ENCODE measurements at places on chromosomes 5 and 9. TPM values are rescaled to one million over a fixed set of nuclear protein-coding genes. Genes with fewer than 3 reads are reported as not detected.

The SPAG8 gene
- 0.37 TPM for total RNA-seq

DNA sequence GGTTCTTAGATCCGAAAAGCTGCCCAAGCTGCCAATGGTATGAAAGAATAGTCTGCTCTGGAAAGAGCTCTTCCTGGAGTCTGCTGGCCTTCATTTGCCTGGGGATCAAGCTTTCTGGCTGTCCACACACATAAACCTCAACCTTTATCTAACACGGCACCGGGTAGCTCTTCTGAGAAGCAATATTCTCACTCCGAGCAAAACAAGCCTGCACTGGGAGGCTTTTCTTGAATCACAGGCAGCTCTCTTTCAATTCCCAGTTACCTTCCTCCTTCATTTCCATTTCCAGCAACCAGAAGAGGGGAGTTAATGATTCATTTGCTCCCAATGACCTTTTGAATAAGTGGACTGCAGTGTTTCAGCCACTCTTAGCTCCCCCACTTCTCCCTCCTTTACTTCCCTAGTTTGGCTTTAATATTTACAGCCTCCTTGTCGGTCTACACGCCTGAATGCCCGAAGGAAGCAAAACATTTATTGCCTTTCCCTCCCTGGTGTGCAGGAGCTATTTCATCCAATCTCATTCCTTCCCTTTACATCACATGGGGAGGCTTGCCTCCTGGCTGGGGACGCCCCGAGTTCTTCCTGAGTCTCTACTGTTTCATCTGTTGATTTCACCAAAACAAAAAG is 187.1 kb downstream of the ARHGEF28 start:
- H3K4me3 ChIP-seq: peak overlapping the region; percentile 85
- H3K27ac ChIP-seq: peak overlapping the region; percentile 91
- no peaks in the 10 kb centered on the region for H3K36me3 ChIP-seq
- no peaks in the 10 kb centered on the region for H3K27me3 ChIP-seq

The GRXCR2 gene
- not detected for total RNA-seq

DNA sequence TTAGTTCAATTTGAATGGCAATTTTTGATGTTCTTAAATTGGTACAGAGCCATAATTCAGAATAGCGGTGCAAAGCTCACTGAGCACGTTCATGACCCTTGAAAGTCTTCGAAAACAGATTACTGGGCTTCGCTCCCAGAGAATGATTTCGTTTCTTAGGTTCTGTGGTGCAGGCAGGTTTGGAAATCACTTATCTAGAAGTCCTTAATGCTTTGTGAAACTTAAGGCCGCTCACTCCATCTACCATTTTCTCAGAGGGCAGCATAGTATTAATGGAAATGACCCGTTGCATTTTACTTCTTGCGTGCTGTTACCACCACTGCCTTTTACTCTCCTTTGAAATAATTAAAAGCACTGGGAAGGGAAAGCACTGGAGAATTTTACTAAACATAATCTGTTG is 2.9 kb upstream of the MAT2B start:
- H3K36me3 ChIP-seq: peaks cover 27% of the 10 kb centered on the region
- H3K27me3 ChIP-seq: no peaks in the 10 kb centered on the region
- DNase-seq: no peak

DNA sequence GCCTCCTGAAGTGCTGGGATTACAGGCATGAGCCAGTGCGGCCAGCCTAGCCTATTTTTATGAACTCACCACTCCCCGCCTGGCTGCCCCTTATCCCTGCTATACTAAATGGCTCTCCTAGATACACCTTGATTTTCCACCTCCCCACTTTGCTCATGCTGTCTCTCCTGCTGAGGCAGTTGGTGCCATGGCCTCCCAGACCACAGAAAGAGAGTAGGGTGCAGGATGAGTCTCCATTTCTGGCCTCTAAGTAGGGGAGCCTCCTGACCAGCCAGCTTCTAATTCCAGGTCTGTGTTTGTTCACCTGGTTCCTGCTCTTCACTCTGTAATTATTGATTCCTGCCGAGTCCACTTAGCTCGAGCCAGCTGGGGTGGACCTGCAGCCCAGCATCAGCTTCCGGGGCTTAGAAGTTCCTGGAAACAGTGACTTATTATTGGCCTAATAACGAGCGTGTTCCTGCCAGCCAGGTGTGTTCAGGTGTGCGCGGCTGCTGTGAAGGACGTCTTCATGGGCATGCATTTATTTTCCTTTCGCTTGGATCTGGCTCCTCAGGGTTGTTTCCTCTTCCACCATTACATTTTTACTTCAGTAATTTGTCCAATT is 34.0 kb downstream of the ZNF618 start:
- no peak overlapping the region for H3K4me3 ChIP-seq
- no peaks in the 10 kb centered on the region for H3K27me3 ChIP-seq
- H3K36me3 ChIP-seq: no peaks in the 10 kb centered on the region
- peaks cover 19% of the 10 kb centered on the region for H3K4me1 ChIP-seq

- peaks cover 16% of the 10 kb centered on the region for H3K27me3 ChIP-seq
- no peaks in the 10 kb centered on the region for H3K36me3 ChIP-seq
- no peaks in the 10 kb centered on the region for H3K4me1 ChIP-seq
- DNase-seq: no peak
- H3K4me3 ChIP-seq: no peak overlapping the region
These were observed 47.8 kb downstream of the PRLR start for GRCh38 chr5:35182486-35182885.

The IFNB1 gene
- not detected for total RNA-seq

DNA sequence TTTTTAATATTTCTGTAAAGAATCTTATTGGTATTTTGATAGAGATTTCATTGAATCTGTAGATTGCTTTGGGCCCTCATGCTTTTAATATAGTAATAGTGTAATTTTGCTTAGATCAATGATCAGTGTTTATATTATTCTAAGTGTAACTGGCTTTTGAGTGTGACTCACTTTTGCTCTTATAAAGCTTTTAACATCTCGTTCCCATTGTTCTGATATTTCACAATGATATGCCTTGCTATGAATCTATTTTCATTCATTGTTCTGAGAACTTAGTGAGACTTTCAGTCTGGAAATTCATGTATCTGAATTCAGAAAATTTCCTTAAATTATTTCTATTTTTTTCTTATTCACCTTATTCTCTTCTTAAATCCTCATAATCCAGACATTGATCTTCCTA is 13.5 kb upstream of the MAMDC2 start:
- DNase-seq: peak; percentile 62
- H3K27me3 ChIP-seq: no peaks in the 10 kb centered on the region
- H3K4me1 ChIP-seq: peaks cover 26% of the 10 kb centered on the region
- no peak overlapping the region for H3K4me3 ChIP-seq
- no peaks in the 10 kb centered on the region for H3K36me3 ChIP-seq

DNA sequence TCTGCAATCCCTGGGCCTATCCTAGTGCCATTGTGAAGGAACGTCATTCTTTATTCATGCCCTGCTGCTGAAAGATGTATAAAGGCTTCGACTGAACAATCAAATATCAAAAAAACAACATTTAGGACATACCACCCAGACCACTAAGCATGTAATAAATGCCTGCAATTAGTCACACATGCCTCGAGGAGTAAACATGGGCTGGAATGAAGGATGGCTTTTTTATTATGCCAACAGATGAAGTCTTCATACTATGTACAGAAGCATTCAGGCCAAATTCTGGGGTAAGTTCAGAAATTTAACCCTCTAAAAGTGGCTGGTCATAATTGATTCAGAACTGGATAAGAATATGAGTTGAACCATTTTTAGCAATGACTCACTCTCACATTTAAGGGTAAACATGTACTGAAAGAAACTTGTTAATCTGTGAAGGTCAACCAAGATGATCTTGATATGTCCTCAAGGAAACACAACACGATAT is 38.1 kb downstream of the FAM240B start:
- H3K4me3 ChIP-seq: no peak overlapping the region
- H3K4me1 ChIP-seq: peaks cover 23% of the 10 kb centered on the region
- H3K36me3 ChIP-seq: no peaks in the 10 kb centered on the region
- peak overlapping the region; percentile 81 for H3K27ac ChIP-seq

DNA sequence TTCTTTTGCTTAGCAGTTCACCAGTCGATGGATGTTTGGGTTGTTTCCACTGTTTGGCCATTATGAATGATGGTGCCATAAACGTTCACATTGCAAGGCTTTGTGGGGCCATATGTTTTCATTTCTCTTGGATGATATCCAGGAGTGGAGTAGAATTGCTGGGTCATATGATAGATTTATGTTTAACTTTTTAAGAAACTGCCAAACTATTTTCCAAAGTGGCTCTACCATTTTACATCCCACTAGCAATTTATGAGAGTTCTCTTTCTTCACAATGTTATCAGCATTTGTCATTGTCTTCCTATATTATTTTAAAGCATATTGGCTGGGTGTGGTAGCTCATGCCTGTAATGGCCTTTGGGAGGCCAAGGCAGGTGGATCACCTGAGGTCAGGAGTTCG is 5.2 kb downstream of the GPR107 start:
- H3K27ac ChIP-seq: no peak overlapping the region
- H3K27me3 ChIP-seq: no peaks in the 10 kb centered on the region
- H3K4me3 ChIP-seq: no peak overlapping the region
- H3K4me1 ChIP-seq: no peaks in the 10 kb centered on the region
- DNase-seq: no peak
- peaks cover 18% of the 10 kb centered on the region for H3K36me3 ChIP-seq

The NUP188 gene
- total RNA-seq: 47.3 TPM

The FAM200C gene
- 3.7 TPM for total RNA-seq

GRCh38 chr9:127229691-127230417 is 34.7 kb upstream of the GARNL3 start:
- no peak overlapping the region for H3K27ac ChIP-seq
- H3K36me3 ChIP-seq: peaks cover 4% of the 10 kb centered on the region
- H3K4me3 ChIP-seq: no peak overlapping the region
- H3K4me1 ChIP-seq: no peaks in the 10 kb centered on the region

DNA sequence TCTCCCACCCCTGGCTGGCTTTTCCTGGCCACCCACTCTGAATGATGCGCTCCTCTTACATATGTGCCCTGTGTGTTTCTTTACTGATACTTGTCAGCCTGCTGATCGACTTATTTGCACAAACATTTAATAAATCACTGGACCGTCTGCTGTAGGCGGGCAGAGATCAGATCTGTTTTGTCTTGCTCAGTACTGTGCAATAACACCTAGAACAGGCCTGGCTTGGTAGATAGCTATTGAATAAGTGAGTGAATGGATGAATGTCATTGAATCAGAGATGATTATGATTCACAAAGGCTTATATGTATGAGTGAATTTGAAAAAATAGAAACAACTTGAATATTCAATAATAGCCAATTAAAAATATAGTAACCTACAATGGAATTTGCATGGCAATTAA is 165.1 kb downstream of the RGS3 start:
- peaks cover 4% of the 10 kb centered on the region for H3K4me1 ChIP-seq
- H3K27ac ChIP-seq: no peak overlapping the region

The ADAMTSL1 gene
- not detected for total RNA-seq

The ADAM19 gene
- total RNA-seq: 0.47 TPM

The DMRT3 gene
- not detected for total RNA-seq

- no peaks in the 10 kb centered on the region for H3K36me3 ChIP-seq
- no peaks in the 10 kb centered on the region for H3K4me1 ChIP-seq
- H3K27ac ChIP-seq: no peak overlapping the region
- no peak overlapping the region for H3K4me3 ChIP-seq
- DNase-seq: no peak
- no peaks in the 10 kb centered on the region for H3K27me3 ChIP-seq
These were observed 460.8 kb downstream of the ENC1 start for GRCh38 chr5:74179701-74180100.

The PDE4D gene
- 85.0 TPM for total RNA-seq

DNA sequence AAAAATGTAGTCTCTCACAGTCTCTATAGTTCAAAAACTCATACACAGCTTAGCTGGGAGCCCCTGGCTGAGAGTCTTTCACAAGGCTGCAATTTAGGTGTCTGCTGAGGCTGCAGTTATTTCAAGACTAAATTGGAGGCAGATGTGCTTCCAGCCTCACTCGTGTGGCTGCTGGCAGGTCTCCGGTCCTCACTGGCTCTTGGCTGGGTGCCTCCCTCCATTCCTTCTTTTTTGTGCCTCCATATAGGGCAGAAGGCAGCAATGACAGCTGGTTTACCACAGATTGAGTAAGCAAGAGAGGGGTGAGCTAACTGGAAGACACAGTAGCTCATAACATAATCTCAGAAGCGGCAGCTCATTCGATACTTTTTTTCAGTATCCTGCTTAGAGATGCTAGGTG is 2167.7 kb upstream of the WWC1 start:
- no peaks in the 10 kb centered on the region for H3K4me1 ChIP-seq
- H3K36me3 ChIP-seq: no peaks in the 10 kb centered on the region
- H3K4me3 ChIP-seq: no peak overlapping the region
- H3K27ac ChIP-seq: no peak overlapping the region
- H3K27me3 ChIP-seq: no peaks in the 10 kb centered on the region

DNA sequence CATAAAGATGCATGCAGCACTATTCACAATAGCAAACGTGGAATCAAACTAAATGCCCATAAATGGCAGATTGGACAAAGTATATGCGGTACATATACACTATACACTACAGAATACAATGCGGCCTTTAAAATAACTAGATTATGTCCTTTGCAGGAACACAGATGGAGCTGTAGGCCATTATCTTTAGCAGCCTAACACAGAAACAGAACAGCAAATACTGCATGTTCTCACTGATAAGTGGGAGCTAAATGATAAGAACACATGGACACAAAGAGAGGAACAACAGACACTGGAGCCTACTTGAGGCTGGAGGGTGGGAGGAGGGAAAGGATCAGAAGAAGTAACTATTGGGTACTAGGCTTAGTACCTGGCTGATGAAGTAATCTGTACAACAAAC is 758.2 kb downstream of the TLE1 start:
- H3K27me3 ChIP-seq: no peaks in the 10 kb centered on the region
- H3K4me3 ChIP-seq: no peak overlapping the region
- no peaks in the 10 kb centered on the region for H3K36me3 ChIP-seq
- no peak for DNase-seq
- no peaks in the 10 kb centered on the region for H3K4me1 ChIP-seq
- H3K27ac ChIP-seq: no peak overlapping the region

Measured in MCF 10A (cell line).